CD8-positive, alpha-beta T cell (primary cell): ENCODE measurements at places on chromosomes 3 and 15.

DNA sequence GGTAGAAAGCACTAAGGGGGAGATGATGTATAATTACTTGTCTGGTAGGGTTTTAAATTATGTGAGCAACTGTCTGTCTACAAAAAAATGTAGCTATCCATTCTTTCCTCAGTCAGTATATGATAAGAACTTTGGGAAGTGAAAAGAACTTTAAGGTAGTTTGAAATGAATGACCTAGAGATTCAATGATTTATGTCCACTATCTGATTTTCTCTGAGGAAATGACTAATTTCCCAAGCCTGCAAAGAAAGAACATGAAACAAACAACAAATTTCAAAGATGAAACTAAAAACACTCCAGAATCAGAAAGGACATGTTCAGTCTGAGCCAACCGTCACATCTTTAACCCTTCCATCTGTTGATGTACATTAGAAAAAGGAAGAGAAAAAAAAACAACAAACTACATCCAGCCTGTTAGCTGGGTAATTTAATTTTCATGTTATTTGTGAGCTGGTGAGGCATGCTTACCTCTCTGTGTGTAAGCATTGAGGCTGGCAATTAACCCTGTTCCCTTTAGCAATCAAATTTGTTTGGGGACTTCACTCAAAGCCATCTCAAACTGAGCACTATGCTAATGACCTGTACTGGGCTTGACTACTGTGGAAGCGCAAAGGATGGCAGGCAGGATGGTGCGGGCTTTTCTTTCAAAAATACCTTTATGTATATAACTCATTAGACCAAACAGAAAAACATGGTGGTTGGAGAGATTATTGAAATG, 220.1 kb downstream of the TUSC7 start:
- no peak for DNase-seq

- DNase-seq = no peak
Measured at GRCh38 chr3:11625376-11626083, 18.2 kb downstream of the VGLL4 start.

- no peak for DNase-seq
Measured at GRCh38 chr3:127675651-127676391, 3.1 kb downstream of the ABTB1 start.

GRCh38 chr3:197169028-197169427, 129.4 kb downstream of the DLG1 start:
- DNase-seq = no peak

DNA sequence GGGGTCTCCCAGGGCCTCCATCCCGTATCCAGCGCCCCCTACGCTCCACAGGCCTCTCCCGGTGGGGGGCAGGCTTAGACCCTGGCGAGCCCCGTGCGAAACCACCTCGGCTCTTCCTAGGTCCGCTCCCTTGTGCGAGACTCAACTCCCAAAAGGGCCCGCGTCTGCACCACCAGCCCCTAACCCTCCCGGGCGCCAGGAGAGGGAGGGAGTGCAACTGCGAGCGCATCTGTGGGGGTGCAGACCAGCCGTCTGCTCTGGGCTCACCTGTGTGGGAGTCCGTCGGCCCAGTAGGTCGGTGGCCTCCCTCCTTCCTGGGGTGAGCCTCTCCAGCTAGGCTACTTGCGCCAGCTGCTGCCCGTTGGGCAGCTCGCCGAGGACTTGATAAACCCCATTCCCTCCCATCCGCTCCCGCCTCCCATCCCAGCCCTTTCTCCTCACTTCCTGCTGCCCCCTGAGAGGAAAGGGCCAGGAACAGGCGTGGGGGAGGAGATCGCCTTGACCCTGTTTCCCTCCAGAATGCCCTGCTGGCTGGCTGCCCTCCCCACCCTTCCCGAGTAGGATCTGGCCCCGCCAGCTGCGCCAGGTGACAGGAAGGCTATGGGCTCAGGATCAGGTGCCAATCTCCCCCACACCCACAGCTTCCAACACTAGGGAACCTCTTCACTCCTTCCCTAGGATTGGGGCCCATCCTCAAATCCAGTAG, at the start of gene HYAL2:
HYAL2 (minus strand) TSS at position 360 of the 706 bp plus-strand sequence. CDS start 2,256 bp downstream, outside the sequence.
- no peak for DNase-seq

DNA sequence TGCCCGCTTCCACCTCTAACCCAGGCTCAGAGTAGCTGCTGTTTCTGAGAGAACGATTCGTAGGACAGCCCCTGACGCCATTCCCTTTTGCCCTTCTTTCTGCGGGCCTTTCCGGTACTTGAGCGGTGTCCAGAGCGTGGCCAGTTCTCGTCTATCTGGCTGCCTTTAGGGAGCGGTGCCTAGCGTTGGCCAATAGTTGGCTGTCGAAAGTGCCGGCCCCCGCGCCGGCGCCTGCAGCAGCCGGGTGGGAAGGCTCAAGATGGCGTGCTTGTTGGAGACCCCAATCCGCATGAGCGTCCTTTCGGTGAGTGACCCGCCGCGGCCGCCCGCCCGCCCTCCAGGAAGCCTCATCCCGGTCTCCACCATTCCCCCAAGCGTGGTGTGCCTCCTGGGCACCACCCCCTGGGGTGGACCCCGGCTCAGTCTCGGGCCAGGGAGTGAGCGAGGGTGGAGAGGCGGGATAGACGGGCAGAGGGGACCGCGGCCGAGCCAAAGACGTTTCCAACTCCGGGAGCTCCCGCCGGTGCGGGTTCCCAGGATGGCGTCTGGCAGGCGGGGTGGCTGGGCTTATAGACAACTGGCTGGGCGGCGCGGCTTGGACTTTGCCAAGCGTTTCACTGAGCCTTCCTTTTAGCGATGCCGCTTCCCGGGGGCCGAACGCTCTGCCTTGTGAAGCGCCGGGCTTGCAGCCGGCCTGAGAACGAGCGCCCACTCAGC, at the start of gene ARMC8:
ARMC8 (plus strand) TSS at position 6 of the 717 bp plus-strand sequence; CDS start at position 260, 254 bp downstream.
- DNase-seq = no peak

DNA sequence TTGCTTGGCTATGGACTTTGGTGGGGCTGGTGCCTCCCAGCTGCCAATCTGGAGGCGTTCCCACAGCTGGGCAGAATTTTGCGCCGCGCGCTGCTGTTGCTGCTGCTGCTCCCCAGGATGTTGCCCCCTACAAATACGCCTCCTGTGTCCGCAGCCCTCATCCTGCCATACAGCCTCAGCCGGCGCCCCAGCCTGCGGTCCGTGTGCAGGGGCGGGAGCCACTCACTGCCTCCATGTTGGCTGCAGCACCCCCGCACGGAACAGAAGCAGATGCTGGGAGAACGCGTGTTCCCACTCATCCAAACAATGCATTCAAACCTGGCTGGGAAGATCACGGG, 197.7 kb upstream of the MCTP2 start:
- no peak for DNase-seq

- DNase-seq = peak; percentile 19
Measured at GRCh38 chr3:185176750-185177359, 24.0 kb upstream of the C3orf70 start.

DNA sequence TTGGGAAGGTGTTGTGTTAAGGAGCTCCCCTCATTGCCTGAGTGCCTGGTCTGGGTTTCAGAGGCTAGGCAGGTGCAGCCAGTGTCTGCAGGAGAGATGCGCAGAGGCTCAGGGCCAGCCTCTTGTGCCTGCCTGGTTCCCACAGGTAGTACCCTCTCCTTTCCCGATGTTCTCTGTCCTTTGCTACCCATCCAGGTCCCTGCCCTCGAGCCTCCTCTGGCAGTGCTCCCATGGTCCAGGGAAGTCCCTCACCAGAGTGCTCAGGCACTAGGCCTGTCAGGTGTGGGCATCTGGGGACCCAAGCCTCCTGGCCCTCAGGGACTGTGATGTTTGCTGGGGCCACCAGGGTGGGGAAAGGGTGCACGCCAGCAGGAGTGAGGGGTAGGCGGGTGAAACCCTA, 5.0 kb downstream of the TRPM1 start:
- DNase-seq = no peak
